ENCODE measurements at places on chromosomes 11 and 22.
A peak's percentile ranks its signal among the peaks of the same experiment; 100 is the strongest.

DNA sequence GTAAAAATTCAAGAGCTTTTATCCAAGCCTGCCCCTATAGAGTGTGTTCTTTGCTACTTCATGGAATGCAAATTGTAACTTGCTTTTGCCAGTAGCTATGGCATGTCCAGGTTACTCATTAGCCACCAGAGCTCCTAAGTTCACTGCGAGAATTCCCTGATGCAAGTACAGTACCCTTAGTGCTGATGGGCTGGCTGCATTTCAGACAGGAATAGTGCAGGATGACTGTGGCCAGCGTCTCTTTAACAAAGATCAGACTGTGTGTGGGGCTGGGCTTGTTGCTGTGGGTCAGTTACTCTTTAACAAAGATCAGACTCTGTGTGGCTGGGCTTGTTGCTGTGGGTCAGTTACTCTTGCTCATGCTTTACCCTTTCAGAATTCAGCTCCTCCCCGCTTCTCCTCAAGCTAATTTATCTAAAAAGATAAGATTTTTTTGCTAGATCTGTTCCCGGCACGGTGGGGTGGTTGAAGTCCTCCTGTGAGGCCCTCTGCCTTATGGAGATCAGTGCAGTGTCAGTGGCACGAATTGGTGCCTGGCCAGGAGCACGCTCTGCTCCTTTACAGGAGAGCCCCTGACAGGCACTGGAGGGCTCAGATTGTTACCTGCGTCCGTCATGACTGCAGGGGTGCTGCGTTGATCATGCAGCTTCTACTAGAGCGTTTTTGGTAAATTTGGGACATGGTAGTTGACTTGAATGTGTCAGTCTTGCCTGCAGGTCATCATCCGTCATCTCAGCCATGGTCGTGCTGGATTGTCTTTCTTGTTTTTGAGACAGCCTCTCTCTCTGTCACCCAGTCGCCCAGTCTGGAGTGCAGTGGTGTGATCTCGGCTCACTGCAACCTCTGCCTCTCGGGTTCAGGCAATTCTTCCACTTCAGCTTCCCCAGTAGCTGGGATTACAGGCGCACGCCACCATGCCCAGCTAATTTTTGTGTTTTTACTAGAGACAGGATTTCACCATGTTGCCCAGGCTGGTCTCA, 27.0 kb downstream of the AP2A2 start:
- no peak for DNase-seq

DNA sequence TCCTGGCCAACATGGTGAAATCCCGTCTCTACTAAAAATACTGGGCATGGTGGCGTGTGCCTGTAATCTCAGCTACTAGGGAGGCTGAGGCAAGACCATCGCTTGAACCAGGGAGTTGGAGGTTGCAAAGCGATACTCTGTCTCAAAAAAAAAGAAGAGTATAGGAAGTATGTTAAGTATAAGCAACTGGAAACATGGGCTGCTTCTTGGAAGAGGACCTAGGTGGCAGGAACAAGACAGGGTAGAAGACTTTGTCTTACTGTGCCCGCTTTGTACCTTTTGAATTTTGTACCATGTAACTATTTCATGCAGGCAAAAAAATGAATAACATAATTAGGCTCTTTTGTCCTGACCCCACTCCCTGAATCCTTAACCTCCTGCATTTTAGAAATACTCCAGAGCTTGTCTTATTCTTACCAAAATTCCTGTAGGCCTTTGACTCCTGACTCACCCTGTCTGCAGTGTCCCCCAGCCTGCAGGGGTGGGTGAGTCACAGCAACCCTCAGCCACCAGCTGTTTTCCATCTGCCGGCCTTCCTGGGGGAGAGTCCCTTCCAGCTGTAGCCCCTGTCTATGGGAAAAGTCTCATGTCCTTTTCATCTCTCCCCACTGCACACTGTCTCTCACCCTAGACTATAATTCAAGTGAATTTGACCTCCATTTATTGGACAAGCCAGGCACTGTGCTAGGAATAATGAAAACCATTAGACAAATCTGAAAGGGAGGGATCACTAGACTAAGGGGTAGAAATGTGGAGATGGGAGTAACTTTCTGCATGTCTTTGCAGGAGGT, 41.8 kb downstream of the TXN2 start:
- DNase-seq = no peak

GRCh38 chr11:44519989-44520737, 45.3 kb upstream of the CD82 start:
- DNase-seq = no peak

DNA sequence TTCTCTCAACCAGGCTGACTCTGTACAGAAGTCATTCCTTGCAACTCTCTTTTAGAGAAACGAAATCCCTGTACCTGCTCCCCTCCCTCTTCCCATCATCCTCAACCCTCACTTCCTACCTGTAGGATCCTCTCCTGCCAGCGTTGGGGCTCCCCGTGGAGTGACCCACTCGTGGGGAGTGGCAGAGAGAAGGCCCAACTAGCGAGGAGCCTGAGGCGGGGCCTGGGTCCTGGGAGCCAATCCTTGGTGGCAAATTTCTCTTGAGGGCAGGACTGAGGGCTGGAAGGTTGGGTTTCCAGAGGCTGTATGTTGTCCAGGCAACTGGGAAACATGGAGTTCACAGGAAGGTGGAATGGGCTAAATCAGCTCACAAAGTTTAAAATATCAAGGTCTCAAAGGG, 10.4 kb downstream of the NHERF4 start:
- DNase-seq = no peak

- DNase-seq = peak; percentile 62
These were observed 845 bp downstream of the MPPED2 start for GRCh38 chr11:30585125-30585891.

DNA sequence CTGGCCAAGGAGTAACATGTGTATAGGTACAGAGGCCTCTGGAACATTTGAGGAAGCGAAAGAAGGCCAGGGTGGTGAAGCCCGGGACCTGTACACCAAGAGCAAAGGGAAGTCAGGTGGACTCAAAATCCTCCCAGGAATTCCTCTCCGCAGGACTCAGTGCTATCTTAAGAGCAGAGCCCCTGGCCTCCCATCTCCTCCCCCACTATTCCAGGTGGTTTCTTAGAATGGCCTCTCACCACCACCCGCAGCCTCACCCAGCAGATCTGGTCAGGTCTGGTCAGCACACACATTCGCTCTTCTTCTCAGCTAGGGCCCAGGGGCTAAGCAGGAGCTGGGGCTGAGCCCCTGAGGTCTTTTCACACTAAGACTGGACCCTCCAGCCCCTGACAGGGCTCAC, 59.1 kb downstream of the SCGB1A1 start:
- DNase-seq = no peak

GRCh38 chr22:44521326-44522074, 23.5 kb upstream of the RTL6 start:
- peak; percentile 30 for DNase-seq

DNA sequence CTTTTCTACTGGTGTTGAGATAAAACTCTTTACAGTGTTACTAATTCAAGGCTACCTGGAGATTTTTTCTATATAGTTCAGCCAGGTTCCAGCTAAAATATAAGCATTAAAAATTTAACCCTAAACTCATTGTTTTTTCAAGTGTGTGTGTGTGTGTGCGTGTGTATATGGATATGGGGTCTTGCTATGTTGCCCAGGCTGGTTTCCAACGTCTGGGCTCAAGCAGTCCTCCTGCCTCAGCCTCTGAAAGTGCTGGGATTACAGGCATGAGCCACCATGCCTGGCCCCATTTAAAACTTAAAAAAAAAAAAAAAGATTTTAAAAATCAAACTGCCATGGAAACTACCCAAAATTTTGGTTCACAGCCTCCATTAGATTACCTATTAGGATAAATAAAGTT, 4.5 kb upstream of the PES1 start:
- no peak for DNase-seq

DNA sequence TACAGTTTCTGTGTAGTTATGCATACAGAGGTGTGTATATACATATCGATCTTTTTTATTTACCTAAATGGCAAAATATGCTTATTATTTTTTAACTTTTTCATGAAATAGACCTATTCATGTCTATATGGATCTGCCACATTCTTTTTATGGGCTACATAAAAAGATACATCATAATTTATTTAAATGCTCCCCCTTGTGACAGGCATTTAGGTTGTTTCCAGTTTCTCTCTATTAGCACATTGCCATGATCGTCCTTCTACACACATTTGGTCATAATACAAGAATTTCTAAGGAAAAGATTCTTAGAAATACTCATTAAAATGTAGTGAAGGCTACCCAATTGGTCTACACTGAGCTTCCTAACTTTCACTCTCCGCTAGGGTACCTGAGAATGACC, 1067.4 kb downstream of the OPCML start:
- DNase-seq = no peak

- DNase-seq = no peak
These were observed 73.8 kb upstream of the CDON start for GRCh38 chr11:126136507-126136906.

- no peak for DNase-seq
These were observed 768.7 kb downstream of the ETS1 start for GRCh38 chr11:127818625-127819024.

- DNase-seq = no peak
These were observed 82.9 kb downstream of the CCDC34 start for GRCh38 chr11:27280140-27280539.

- no peak for DNase-seq
These were observed 15.1 kb downstream of the CTNND1 start for GRCh38 chr11:57776577-57777210.

DNA sequence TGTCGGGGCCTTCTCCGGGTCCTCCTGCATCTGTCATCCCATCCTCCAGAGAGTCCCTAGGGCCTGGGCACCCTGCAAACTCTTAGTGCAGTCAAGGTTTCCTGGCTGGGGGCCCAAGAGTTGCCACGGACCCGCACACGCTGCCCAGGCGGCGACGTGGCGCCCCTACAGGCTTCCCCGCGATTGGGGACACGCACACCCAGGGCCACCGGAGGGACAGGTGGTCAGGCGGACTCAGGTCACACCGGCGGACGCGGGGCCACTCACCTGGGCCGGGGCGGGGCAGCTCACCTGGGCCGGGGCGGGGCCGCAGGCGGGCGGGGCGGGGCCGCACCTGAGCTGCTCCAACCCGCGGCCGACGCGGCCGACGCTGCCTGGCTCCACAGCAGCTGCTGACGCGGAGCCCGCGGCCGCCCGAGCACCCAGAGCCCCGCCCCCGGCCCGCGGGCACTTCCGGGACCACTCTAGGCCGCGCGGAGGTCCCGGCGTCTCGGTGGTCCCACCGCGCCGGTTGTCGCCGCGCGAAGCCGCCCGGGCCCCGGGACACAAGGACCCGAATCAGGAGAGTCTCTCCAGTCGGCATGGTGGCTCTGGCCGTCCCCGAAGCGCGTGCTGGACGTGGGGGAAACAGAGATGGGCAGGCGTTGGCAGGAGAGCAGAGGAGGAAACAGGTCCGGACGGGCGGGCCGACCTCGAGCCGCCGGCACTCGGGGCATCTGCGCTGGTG, at the start of gene ZNF70:
Gene ZNF70 (minus strand): TSS at position 399 of the 727 bp plus-strand sequence. CDS start 5,972 bp downstream, outside the sequence.
- DNase-seq = peak; percentile 94

DNA sequence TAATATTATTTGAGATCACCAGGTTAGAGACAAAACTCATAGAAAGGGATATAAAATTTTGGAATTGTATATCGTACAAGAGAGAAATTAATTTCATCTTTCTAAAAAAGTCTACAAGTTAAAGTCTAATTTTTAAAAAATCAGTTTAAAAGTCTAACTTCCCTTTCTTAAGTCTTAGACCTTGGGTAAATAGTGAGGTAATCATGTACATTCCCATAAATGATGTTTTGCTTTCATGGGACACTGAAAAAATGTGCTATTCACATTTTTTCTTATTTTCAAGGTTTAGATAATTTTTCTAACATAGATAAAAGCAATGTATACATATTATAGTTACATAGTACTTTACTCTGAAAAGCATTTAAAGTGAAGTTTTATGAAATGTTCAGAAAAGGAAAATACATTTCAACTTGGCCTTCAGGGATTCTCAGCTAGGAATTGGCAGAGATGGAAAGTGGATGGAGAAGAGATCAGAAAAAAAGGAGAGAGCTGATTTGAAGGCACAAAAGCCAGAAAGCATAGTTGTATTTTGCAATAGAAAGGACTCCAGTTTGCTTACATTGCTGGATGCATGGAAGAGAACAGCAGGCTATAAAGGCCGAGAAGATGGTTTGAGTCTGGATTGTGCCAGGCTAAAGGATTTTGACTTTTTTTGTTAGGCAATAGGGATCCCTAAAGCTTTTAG, 194.0 kb downstream of the CASP12 start:
- DNase-seq = no peak

GRCh38 chr22:29820961-29821290, 17.1 kb downstream of the ASCC2 start:
- DNase-seq = no peak

DNA sequence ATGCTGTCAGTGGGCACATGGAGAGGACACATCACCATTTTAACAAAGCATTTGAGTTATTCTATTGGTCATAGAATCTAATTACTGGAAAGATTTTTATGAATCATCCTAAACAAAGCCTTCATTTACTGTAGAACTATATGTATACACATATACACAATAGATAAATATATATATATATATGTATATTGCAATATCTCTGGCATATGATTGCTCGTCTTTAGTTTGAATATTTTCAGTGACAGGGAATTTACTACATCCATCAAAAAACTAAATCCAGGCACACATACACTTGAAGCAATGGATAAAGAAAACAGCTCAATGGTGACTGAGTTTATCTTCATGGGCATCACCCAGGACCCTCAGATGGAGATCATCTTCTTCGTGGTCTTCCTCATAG, at the start of gene OR5AR1:
Gene OR5AR1 (plus strand): TSS at position 301 of the 400 bp plus-strand sequence. CDS start 0 bp downstream, at position 301.
- no peak for DNase-seq

GRCh38 chr11:20119315-20119714, 41.0 kb downstream of the DBX1 start:
- DNase-seq = no peak

DNA sequence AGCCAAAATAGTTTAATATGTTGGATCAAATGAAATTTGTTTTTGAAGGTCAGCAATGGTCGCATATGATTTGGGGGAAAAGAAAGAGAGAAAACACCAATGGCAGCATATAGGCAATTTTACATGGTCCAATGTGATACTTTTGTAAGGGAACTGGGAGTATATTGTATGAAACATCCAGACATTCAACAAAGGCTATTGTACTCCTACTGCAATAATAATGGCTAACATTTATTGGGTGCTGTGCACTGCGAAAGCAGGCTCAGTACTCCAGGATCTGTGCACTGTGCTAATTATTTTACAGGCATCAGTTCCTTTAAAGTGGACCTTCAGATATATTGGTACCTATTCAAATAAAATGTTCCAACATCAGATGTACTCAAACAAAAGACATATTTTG, 5.9 kb upstream of the OR10V1 start:
- DNase-seq = no peak

GRCh38 chr11:114058026-114058706, 1.3 kb upstream of the ZBTB16 start:
- no peak for DNase-seq

GRCh38 chr22:16917144-16918003, 90.6 kb downstream of the GAB4 start:
- peak; percentile 80 for DNase-seq

GRCh38 chr22:37368058-37368457, 59.2 kb downstream of the ELFN2 start:
- no peak for DNase-seq
